Activated T-cell treated with anti-CD3 and anti-CD28 coated beads, Interleukin-2, amount 50 U/mL, for 72 hours (primary cell): ENCODE measurements at places on chromosomes 1 and 21. TPM values are rescaled to one million over a fixed set of nuclear protein-coding genes. Genes with fewer than 3 reads are reported as not detected.
A peak's percentile ranks its signal among the peaks of the same experiment; 100 is the strongest.

DNA sequence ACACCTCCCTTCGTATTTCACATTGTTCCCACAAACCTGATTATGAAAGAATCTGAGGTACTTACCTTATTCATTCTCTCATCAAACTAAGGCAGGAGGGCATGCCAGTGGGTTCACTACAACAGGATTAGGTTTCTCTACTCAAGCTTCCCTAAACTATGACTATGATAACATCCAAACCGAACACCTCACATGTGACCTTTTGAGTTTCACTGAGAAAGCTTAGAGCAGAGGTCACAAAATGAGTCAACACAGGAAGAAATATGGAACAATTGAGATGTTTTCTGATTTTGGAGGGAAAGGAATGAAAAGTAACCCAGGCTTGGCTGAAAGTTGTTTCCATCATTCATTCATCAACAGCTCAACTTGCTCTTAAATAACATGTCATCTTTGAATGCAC, 24.1 kb downstream of the UBR4 start:
- peak overlapping the region; percentile 41 for H3K4me3 ChIP-seq
- H3K4me1 ChIP-seq = peaks cover 40% of the 10 kb centered on the region
- peak; percentile 9 for DNase-seq
- H3K27me3 ChIP-seq = no peaks in the 10 kb centered on the region
- H3K27ac ChIP-seq = peak overlapping the region; percentile 65
- peaks cover 55% of the 10 kb centered on the region for H3K36me3 ChIP-seq

GRCh38 chr1:27203946-27204345, 30.5 kb upstream of the WDTC1 start:
- no peaks in the 10 kb centered on the region for H3K4me1 ChIP-seq
- no peaks in the 10 kb centered on the region for H3K36me3 ChIP-seq
- H3K27me3 ChIP-seq = no peaks in the 10 kb centered on the region
- H3K4me3 ChIP-seq = no peak overlapping the region

DNA sequence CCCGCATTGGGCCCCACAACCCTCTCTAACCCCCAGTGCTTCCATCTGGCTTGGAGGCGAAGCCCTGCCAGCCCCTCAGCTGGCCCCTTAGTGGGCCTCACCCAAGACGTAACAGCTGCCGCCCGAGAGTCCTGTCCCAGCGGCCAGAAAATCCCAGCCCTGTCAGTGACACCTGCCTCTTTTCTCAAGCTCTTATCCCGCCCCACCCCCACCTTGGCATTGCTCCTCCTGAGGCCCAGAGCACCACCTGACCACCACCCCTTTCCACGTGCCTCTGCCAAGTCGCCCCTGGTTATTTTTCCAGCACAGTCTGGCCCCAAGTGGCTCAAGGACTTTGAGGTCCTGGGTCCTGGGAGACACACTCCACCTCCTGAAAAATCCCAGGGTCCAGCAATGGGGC, 5.9 kb upstream of the CTRC start:
- no peak overlapping the region for H3K4me3 ChIP-seq
- no peak for DNase-seq
- no peak overlapping the region for H3K27ac ChIP-seq
- no peaks in the 10 kb centered on the region for H3K27me3 ChIP-seq
- no peaks in the 10 kb centered on the region for H3K4me1 ChIP-seq

DNA sequence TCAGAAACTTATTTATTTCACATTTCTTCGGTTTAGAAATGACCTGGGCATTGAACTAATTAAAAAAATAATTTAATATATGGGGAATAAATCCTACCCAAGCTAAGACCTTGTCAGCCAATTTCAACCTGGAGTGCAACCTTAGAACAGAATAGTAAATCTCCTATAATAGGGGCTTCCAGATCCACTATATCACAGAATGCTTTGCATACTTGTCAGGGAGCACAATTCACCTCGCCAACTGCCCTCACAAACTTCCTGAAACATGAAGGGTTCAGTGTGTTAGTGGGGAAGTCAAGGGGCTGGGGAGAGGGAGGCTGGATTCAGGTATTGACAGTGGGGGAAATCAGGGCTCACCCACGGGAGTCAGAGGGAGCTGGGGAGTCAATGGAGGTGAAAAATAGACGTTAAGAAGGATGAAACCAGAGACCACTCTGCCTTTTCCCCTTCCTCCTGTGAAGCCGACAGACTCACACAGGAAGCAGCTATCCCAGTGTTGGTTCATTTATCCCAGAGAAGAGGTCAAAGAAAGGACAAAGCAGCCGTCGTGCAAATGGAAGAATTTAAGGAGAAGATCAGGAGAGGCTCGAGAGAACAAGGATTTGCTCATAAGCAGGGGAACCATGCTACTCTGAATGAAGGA, 453.3 kb downstream of the NUF2 start:
- no peaks in the 10 kb centered on the region for H3K36me3 ChIP-seq
- no peaks in the 10 kb centered on the region for H3K4me1 ChIP-seq
- no peak for DNase-seq
- H3K27ac ChIP-seq = no peak overlapping the region
- no peaks in the 10 kb centered on the region for H3K27me3 ChIP-seq

- DNase-seq = no peak
- no peak overlapping the region for H3K27ac ChIP-seq
- H3K4me3 ChIP-seq = no peak overlapping the region
- no peaks in the 10 kb centered on the region for H3K36me3 ChIP-seq
- H3K27me3 ChIP-seq = peaks cover 12% of the 10 kb centered on the region
These were observed 2.4 kb upstream of the FCRL4 start for GRCh38 chr1:157600236-157600635.

DNA sequence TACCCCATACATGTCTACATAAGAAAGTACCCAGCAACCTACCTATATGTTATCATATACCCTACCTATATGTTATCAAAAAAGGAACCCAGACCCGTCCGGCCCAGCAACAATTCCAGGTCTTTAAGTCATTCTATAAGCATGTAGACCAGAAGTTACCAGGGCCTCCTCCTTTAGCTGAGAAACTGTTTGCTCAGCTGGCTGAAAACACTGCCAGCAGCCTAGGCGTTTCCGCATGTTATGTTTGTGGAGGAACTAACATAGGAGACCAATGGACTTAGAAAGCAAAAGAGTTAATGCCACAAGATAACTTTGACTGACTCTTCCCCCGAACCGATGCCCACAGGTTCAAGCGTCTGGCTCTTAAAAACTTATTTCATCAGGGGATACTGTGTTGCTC, 7.1 kb upstream of the ZNF678 start:
- H3K27me3 ChIP-seq = peaks cover 22% of the 10 kb centered on the region
- DNase-seq = no peak
- peaks cover 16% of the 10 kb centered on the region for H3K4me1 ChIP-seq
- H3K4me3 ChIP-seq = no peak overlapping the region
- H3K27ac ChIP-seq = no peak overlapping the region

- H3K36me3 ChIP-seq = peaks cover 13% of the 10 kb centered on the region
- H3K4me3 ChIP-seq = no peak overlapping the region
- peak overlapping the region; percentile 52 for H3K27ac ChIP-seq
- H3K4me1 ChIP-seq = peaks cover 15% of the 10 kb centered on the region
- H3K27me3 ChIP-seq = no peaks in the 10 kb centered on the region
These were observed 35.9 kb downstream of the USP24 start for GRCh38 chr1:55179177-55179835.

GRCh38 chr1:87956072-87956471, 627.4 kb downstream of the LMO4 start:
- no peaks in the 10 kb centered on the region for H3K36me3 ChIP-seq
- peaks cover 24% of the 10 kb centered on the region for H3K27me3 ChIP-seq
- no peak overlapping the region for H3K27ac ChIP-seq
- no peak overlapping the region for H3K4me3 ChIP-seq

DNA sequence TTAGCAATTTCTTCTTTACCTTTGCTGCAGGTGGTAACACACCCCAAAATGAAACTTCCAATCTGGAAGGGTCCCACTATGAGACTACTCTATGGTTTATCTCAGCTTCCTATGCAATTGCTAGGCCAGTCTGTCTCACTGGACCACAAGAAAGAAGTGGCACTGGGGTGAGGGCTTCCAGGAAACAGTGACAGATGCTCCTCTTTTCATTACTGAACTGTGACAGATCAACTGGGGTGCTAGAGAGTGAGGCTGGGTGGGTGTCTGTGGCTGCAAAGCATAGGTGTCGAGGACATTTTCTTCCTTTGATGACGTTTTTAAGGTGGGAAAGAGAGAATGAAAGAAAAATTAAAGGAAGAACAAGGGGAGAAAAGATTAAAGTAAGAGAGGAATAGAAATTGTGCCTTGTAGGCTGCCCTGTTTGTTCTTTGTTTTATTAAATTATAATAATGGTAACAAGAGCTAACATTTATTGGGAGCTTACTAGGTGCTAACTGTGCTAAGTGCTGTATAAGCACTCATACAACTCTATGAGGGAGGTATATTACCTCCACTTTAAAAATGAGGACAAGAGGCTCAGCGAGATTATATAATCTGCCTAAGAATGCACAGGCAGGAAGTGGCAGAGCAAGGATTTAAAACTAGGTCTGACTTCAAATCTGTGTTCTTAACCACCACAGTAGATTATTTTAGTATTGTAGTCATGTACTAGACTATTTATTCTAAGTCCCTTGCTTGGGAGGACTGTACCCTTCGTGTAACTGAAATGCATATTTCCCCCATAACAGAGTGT, 27.8 kb upstream of the DMRTA2 start:
- no peak for DNase-seq
- H3K4me1 ChIP-seq = peaks cover 20% of the 10 kb centered on the region
- peak overlapping the region; percentile 36 for H3K27ac ChIP-seq
- no peaks in the 10 kb centered on the region for H3K36me3 ChIP-seq
- H3K27me3 ChIP-seq = no peaks in the 10 kb centered on the region

DNA sequence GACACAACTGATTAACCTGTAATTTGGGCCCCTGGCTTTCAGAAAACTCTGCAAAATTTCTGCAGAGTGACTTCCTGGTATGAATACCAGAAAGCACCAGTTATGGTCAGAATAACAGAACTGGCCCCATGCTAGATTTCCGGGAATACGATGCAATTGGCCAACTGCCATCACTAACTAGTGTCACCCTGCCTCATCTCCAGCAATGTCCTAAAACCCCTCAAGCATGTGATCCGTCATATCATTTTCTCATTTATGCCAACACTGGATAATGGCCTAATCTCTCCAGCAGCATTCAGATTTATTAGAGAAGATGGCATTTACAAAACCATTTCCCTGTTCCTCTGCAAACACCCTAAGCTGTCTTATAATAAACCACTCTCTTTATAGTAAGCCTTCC, 15.4 kb downstream of the KAZN start:
- no peak for DNase-seq
- no peaks in the 10 kb centered on the region for H3K4me1 ChIP-seq
- H3K27me3 ChIP-seq = peaks cover under 1% of the 10 kb centered on the region
- H3K4me3 ChIP-seq = no peak overlapping the region
- H3K27ac ChIP-seq = no peak overlapping the region

DNA sequence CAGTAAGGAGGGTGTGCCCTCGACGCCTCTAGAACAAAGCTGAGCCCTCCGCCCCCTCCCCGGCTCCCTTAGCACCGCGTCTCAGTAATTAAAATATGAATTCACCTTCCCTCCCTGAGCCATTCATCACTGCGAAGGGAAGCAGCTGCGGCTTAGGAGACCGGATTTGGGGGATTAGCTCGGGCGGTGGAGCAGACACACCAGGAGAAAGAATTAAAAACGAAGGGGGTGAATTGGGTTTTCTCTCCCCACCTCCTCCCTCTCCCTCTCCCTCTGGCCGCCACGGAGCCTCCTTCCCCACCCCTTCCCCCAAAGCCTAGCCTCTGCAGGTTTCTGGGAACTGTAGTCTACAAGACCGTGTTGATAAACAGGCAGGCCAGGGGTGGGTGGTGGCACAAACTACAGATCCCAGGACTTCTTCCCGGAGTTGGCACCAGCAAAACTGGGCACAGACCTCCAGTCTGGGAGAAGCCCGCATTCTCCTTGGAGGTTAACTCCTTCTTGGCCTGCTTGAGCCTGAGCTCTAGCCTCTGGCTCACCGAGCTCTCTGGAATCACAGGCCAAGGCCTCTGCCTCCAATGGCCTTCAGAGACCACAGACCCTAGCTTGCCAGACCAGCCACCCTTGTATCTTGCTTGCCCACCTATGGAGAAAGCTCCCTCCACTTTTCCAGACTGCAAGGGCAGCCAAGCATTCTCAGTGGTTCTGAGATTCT, 10.8 kb downstream of the BLACAT1 start:
- no peaks in the 10 kb centered on the region for H3K27me3 ChIP-seq
- no peak overlapping the region for H3K4me3 ChIP-seq
- no peaks in the 10 kb centered on the region for H3K36me3 ChIP-seq
- H3K27ac ChIP-seq = no peak overlapping the region
- peaks cover 23% of the 10 kb centered on the region for H3K4me1 ChIP-seq

DNA sequence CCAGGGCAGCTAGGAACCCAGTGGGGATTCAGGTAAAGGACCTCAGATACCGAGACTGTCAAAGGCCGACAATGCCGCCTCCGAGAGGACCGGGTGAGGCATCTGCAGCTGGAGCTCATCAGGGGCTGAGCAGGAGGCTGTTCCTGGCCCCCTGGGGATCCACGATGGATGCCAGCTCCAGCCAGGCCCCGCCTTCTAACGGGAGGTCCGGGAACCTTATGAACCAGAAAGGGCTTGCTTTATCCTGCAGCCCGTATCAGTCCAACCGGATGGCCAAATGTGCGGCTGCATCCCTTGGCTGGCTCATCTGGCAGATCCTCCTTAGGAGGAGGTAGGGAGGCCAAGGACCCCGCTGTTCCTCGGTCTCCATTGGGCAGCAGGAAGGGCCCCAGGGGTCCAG, 32.0 kb downstream of the SLC45A1 start:
- no peak overlapping the region for H3K27ac ChIP-seq
- H3K4me3 ChIP-seq = no peak overlapping the region
- H3K4me1 ChIP-seq = peaks cover 5% of the 10 kb centered on the region
- peaks cover 2% of the 10 kb centered on the region for H3K36me3 ChIP-seq

- no peak for DNase-seq
- H3K27ac ChIP-seq = no peak overlapping the region
- H3K4me1 ChIP-seq = peaks cover 13% of the 10 kb centered on the region
- H3K27me3 ChIP-seq = peaks cover 28% of the 10 kb centered on the region
- no peak overlapping the region for H3K4me3 ChIP-seq
These were observed 3.1 kb upstream of the PGBD5 start for GRCh38 chr1:230429067-230429735.

DNA sequence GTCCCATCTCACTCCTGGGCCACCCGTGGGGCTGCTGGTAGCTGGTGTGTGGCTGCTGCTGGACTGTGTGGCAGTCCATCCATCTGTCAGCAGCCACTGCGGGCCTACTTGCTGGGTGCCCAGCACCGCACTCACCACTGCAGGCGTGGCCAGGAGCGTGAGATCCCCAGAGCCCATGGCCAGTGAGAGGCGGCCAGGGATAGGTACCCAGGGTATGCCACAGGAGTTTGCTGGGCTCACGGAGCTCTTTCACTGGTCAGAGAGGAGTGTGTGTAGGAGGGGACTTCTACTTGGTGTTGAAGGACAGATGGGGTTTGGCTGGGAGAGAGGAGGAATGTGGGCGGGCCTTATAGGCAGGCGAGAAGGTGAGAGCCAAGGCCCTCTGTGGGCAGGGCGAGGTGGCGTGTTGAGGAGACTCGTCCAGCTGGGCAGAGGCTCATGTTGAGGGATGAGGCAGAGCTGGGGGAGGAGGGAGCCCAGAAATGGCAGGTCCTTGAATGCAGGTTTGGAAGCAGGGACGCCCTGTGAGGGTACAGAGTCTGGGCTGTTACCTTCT, 15.0 kb downstream of the QSOX1 start:
- no peaks in the 10 kb centered on the region for H3K27me3 ChIP-seq
- peaks cover 1% of the 10 kb centered on the region for H3K36me3 ChIP-seq
- H3K4me1 ChIP-seq = peaks cover 7% of the 10 kb centered on the region
- DNase-seq = no peak
- no peak overlapping the region for H3K27ac ChIP-seq

- no peaks in the 10 kb centered on the region for H3K27me3 ChIP-seq
- peaks cover 36% of the 10 kb centered on the region for H3K4me1 ChIP-seq
- peak overlapping the region; percentile 98 for H3K27ac ChIP-seq
- peak; percentile 42 for DNase-seq
These were observed 755 bp upstream of the THRAP3 start for GRCh38 chr1:36223381-36223995.

PLA2G5 gene
- total RNA-seq = not detected

TNFRSF4 gene
- total RNA-seq = 588 TPM

BSND gene
- total RNA-seq = not detected

CCDC185 gene
- total RNA-seq = not detected

THEMIS2 gene
- 81.0 TPM for total RNA-seq
